T follicular helper cell (primary cell): ENCODE measurements at places on chromosomes 3 and 15.

DNA sequence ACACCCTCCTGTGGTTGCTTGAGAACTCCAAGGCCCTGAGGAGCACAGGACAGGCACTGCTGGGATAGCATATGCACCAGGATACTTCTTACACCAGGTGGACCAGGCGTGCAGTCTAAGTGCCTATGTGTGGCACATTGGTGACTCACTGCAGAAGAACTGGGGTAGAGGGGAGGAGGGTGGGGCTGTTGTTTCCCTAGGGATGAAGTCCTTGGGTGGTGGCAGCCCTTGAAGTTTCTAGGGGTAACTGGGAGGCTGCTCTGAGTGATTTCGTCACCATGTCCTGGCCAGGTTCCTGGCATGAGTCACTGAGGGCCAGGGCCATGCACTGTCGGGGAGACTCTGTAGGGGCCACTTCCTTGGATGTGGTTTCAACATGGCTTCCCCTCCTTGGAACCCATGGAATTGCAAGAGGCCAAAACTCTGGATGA, 15.9 kb downstream of the MYZAP start:
- DNase-seq: no peak

GRCh38 chr15:77717333-77717990, 84.8 kb upstream of the LINGO1 start:
- no peak for DNase-seq

GRCh38 chr3:130517602-130518001, 625 bp downstream of the COL6A6 start:
- no peak for DNase-seq

DNA sequence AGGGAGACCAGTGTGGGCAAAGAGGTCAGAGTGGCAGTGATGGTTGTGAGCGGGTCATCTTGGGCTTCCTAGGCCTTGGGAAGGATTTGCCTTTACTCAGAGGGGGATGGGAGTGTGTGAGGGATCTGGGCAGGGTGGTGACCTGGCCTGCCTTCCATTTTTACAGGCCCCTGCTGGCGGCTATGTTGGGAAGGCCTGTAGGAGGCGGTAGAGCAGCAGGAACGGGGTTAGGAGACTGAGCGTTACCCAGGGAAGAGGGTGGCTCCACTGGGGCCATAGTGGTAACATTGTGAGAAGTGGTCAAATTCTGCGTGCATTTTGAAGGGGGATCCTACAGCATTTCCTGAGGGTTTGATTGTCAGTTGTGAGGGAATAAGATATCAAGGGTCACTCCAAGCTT, 307.3 kb upstream of the CTDSPL start:
- no peak for DNase-seq

DNA sequence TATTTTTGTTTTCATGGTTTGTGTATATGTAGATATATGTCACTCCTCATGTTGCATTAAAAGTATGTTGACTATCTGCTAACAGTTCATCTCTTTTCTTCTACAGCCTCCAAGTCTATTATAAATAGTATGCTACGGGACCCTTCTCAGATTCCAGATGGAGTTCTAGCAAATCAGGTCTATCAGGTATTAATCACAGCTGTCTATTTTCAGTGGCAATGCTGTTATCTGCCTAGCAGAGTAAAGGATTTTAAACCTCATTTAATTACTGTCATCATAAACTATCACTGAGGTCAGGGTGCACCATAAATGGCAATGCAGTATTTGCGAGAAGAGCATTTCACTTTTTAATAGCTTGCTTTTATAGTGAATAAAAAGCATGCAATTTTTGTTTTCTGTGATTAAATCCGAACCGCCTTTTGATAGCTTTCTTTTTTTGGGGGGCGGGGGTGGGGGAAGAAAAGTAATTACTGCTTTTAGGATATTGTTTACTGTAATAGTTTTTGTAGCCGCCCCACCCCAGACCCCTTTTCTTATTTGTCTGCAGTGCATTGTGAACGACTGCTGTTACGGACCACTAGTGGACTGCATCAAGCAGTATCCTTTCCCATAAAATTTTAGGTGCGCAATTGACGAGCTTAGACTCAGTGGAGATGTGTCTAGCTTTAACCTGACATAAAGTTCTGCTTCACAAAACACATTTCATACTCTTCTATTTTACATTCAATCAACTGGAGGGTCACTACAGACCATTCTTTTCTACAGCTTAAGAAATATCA, 112.3 kb downstream of the CDIN1 start:
- DNase-seq: no peak

- DNase-seq: no peak
These were observed 76.0 kb upstream of the GSK3B start for GRCh38 chr3:120170223-120170622.

DNA sequence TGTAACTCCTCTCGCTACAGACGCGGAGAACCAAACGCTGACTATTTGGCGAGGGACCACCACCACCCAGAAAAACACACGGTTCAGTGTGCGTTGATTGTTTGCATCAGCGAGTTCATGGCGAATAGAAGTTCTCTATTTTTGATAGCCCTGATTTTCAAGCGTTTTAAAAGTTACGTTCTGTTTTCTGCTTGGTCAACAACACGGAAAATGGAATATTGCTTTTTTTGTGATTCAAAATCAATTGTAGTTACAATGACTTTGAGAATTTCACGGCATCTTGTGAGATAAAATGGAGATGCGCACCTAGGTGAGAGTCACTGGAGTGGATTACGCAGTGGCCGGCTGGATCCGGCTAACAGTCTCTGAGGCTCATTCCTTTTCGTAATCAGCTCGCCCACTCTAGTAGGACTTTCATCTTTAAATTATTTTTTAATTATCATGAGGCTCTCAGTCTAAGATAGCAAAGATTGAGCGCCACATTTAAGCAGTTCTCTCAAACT, 54.8 kb downstream of the CCDC54 start:
- DNase-seq: no peak

DNA sequence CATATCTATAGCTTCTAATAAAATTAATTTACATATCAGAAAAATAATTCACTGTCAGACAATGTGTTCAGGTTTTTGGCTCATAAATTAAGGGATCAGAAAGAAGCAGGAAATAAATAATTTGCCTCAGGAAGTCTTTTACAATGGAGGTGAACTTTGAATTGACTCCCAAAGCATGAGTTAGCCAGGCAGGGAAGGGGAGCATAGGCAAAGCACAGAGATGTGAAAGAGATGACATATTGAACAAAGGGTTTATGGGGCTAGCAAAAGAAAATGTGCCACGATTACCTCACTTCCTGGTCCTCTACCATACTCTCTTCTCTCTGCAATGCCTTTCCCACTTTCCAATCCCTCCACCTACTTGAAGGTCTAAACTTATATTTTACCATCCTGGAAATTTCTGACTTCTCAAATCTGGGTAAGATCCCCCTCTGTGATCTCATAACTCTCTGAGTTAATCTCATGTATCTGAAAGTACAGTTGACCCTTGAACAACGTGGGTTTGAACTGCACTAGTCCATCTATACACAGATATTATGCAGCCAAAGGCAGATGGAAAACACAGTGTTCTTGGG, 4.1 kb upstream of the HEXA start:
- DNase-seq: no peak

DNA sequence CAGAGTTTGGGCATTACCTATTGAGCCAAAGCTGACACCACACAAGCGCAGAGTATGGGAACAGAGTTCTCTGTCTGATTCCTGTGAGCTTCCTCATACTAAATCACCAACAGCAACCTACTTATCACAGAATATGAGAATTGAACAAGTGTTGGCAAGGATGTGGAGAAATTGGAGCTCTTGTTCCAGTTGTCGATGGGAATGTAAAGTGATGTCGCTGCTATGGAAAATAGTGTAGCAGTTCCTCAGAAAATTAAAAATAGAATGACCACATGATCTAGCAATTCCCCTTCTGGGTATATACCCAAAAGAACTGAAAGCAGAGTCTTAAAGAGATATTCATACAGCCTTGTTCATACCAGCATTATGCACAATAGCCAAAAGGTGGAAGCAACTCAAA, 33.4 kb downstream of the CD86 start:
- DNase-seq: no peak

DNA sequence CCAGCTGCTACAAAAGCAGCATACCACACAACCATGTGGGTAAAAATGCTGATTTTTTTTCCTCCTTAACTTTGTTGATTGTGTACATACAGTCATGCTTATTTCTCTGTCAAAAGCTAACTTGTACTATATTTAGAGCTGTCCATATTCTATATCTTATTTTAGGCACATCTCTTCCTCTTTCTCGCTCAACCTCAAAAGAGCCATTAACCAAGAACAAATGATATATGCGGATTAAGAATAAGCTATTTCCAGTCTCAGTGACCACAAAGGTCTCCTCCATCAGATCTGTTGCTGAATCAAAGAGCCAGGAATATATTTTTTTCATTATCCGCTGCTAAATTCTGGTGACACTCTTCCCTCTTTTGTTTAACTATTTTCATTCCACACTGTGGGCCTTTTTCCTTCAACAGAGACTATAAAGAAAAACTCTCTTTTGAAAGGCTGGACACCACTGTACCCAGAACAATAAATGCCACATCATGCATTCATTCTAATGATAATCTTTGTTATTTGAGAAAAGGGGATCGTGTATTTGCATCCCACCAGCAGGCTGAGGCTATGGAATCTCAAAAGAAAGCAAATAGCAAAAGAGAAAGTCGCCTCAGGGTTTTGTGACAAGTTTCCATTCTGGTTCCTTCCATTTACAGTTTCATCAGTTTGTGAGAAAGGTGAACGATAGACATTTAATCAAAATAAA, 8.0 kb downstream of the TMEM212 start:
- no peak for DNase-seq

- DNase-seq: no peak
These were observed 428.0 kb upstream of the ARHGEF26 start for GRCh38 chr3:153693207-153693606.

GRCh38 chr3:40924559-40925141, 274.7 kb upstream of the CTNNB1 start:
- DNase-seq: no peak

DNA sequence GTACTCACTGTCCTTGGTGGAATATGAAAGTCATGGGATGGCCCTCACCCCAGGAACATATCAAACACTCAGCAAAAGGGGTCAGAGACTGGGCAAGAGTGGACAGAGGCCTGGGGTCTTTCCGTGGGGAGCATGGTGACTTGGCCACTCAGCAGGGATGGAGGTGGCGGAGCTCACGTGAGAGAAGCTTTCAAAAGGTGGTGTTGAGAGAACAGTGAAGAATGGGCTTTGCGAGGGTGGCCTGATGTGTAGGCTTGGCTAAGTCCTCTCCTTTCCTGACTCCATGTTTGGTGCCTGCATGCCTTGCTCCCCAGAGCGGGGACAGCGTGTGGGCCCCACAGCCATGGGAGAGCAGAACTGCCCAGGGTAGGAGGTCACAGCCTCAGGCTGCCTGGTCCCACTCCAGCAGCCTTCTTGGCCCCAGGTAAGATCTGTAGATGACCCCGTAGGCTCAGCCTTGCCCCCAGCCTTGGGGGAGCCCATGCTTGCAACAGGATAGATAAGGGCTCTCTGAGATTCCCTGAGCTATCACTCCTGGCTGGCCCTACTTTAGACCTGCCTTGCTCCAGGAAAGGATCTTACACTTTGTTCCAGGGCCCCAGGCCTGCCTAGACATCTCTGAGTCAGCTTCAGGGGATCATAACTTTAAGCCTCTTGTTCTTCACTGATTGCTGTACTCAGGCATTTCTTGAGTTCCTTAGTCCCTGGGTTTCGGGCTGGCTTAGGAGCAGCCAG, 17.0 kb downstream of the RPLP1 start:
- no peak for DNase-seq

DNA sequence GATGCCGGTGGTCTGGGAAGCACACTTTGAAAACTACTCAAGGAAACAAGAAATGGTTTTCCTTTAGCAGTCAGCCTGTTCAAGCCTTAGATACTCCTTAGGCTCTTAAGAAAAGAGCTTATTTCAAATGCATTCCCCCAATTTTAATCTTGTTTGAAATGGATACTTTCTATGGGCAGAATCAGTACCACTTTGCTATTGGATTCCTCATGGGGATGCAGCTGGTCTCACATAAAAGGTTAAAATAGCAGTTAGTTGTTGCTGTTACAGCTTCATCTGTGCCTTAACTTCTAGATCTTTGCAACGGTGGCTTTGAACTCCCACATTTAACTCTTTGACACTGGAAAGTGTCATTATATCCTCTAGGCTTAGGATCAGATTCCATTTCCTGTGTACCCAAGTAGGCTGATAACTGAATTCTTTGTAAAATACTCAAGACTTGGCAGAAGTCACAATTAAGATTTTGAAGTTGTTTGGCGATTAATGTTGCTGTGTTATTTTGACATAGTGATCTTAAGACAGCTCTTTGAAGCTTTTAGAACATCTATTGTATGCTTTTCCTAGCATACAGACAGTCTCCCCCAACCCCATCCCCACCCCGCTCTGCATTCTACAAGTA, 2.2 kb downstream of the THBS1 start:
- no peak for DNase-seq
